ENCODE measurements at places on chromosomes 7 and 10.

- DNase-seq: no peak
Measured at GRCh38 chr7:123054357-123055133, 59.0 kb upstream of the TAS2R16 start.

DNA sequence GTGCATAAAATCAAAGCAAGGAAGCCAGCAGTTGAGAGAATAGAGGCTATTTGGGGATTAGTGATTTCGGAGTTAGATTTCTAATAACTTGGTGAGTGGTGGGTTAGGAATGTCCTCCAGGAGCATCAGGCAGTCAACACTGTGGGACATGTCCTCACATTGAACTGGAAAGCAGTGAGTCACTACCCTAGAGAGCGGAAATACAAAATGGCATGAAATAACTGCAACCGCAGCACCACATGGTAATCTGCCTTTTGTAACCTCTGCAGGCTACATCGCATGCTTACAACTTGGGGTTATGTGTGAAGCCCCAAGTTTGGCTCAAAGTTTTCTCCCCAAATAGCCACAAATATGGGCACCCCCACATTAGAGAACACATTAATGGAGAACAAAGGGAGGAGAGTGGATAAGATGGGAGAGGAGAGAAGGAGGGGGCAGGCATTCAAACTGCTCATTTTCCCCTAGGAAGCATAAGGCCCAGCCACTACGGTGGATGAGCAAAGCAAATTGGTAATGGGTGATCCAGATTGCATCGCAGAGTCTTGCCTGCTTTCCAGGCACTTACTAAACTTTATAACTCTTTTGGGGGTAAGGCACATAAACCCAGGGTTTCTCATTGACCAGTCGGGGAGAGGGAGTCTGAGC, 22.0 kb upstream of the SLF2 start:
- no peak for DNase-seq

GRCh38 chr10:120940299-120940900, 89.2 kb downstream of the WDR11 start:
- no peak for DNase-seq

- DNase-seq: no peak
Measured at GRCh38 chr7:44131173-44132029, 8.1 kb upstream of the POLD2 start.

DNA sequence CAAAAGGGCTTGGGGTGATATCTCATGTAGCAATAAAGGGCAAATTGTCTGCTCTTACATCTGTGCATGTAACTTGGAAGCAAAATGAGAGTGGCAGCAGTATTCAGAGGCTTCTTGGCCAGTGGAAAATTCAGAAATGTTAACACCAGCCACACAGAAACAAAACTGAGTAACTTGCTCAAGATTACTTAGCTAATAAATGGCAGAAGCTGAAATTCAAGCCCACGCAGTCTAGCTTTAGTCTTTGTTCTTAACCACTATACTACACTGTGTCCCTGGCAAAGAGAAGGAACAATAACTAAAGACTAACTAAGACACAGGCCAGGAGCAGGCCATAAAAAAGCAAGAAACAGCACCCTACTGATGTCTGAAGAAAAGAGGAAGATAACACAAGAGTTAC, 185.9 kb upstream of the ASAH2 start:
- DNase-seq: no peak

DNA sequence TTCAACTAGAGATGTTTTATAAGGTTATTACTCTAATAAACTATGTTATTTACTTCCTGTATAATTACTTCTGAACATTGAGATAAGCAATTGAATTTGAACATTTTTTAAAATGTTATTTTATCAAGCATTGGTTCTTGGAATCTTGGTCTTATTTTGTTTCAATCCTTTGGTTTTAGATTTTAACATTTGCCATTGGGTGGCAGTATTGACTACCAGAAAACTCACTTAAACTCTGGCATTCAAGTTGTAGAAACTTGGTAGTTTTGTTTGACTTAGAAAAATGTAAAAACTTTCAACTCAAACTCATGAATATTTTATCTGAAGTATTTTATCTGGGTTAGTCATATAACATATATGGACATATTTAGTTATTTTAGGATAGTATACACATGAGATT, 48.1 kb downstream of the ATRNL1 start:
- DNase-seq: no peak

- DNase-seq: peak; percentile 13
Measured at GRCh38 chr10:125982260-125982948, 86.0 kb downstream of the FANK1 start.

DNA sequence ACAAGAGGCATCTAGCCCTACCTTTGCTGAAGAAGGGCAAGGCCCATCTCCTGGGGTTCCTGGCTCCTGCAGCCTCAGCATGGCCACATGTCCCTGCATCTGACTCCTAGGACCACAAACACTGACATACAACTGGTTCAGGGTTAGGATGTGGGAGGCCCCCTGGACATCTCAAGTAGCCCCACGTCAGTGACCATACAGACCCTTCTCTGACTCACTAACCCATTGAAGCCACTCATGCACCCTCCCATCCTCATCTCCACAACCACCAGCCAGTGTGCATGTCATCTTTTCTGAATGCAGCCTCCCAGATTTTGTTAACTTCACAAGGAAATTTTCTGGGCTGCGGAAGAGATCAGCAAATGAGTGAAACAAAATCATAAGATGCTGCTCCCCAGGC, 18.2 kb downstream of the TMEM176B start:
- DNase-seq: no peak

- no peak for DNase-seq
Measured at GRCh38 chr7:42198296-42198695, 38.7 kb downstream of the GLI3 start.

- no peak for DNase-seq
Measured at GRCh38 chr7:11261470-11261869, 287.8 kb downstream of the PHF14 start.
